ENCODE measurements at places on chromosomes 4 and X.

DNA sequence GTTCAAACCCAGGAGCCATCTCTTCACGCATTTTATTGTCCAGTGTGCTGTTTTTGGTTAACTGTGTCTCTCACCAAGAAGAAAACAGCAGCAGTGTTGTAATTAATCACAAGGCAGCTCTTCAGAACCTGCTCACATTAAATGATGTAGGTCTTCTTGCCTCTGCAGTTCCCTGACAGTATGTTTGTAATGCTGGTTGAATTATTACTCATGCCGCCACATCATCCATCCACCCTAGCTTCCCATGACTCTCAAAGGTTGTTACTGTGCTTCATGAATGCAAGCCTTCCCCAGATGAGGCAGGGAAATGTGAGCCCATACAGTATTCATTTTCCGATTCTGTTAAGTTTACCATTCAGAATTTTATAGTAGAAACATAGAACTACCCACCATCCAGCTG lies 17.4 kb downstream of the TLR10 start:
- DNase-seq = no peak

GRCh38 chrX:37545066-37545465 lies 26.4 kb upstream of the LANCL3 start:
- DNase-seq = no peak

DNA sequence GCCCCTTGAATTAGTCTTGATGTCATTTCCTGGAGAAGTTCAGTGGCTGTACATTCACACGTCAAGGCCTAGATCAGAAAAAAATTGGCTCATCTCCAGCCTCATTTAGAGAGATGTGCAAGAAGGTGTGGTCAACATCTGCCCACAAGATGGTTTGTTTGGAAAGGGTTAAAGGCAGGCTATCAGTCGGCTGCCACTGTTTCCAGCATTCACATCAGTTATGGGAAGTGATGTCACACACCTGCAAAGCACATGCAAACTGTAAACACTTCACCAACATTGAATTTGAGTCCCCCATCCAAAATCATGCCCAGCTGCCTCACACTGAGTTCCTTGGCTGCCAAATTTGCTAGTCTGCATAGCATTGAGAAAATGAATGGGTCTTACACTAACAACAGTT lies 498.3 kb upstream of the INTU start:
- DNase-seq = no peak

DNA sequence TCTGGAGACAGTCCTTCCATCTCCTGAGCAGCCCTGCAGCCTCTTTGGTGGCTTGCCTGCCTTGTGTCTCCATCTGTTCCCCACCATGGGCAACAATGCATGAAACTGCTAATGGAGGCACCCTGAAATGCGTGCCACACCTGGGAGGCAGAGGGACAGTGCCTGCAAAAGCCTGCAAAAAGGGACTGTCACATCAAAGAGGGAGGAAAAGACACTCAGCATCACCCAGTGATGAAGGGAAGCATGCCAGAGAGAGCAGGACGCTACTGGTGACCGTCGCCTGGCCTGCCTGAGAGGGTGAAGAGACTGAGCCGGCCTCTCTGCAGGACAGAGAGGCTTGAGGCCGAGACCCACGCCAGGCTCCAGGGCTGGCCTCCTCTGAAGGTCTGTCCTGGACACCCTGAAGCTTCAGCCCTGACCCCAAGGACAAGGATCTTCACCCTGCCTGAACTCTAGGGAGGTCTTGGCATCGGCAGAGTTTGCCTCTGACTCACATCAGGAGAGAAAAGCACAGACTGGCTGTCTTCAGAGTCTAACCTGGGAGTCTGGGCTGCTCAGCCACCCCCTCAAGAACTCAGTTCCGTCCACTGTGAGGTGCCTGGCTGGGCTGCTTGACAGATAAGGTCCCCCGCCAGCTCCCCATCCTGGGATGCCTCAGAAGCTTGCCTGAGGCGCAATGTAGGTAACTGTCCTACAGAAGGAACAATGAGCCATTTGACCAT lies 8.1 kb downstream of the ACSL1 start:
- no peak for DNase-seq

DNA sequence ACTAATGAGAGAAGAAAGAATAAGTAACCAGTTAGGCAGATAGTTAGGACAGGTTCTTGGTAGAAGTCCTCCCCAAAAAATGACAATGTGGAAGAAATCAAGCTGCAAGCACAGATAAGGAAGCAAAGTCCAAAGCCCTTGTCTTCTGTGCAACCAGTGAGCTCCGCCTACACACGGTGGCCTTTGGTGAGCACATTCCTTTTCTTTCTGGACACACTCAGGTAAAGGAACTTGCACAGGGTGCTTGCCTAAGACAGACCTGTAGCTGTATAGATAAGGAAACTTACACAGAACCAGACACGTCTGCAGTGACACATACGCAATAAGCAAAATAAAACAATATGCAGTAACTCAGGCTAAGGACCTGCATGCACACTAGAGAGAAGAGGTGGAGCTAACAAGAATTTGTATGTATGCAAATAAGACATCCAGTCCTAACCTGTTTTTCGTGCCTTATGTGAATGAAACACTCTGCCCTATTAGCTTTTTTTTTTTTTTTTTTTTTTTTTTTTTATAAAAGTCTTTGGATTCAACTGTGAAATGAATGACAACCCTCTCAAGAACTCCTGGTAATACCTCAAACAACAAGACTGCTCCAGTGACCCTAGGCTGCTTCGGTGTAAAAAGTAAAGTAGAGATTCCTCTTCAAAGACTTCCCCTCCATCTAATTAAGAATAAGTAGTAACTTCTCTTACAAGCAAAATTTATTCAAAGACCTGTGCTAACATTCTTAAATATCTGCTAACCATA lies 48.8 kb downstream of the UGT2B10 start:
- DNase-seq = no peak

- DNase-seq = peak; percentile 58
Measured at GRCh38 chrX:87517571-87518141, at the start of gene KLHL4. TSS of gene KLHL4 (plus strand) at chrX:87517802. CDS start at chrX:87517894, 92 bp downstream.

DNA sequence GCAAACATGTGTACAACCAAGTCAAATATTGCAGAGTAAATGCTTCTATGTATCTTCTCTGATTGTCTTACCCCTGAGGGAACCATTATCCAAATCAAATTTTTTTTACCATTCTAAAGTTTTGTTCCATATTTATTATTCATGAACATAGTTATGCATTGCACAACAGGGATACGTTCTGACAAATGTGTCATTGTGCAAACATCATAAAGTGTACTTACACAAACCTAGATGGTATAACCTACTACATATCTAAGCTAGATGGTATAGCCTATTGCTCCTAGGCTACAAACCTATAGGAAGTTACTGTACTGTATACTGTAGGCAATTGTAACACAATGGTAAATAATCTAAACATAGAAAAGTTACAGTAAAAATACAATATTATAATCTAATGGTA lies 23.4 kb downstream of the BEX3 start:
- DNase-seq = no peak

Data from midbrain (tissue), 1 donor.